Stimulated activated naive CD8-positive, alpha-beta T cell treated with anti-CD3 and anti-CD28 coated beads, Interleukin-15, Interleukin-2, amounts not matched to agents 100 U/mL and 50 U/mL, for 24 hours (primary cell): ENCODE measurements at places on chromosomes 1 and 21.
A peak's percentile ranks its signal among the peaks of the same experiment; 100 is the strongest.

DNA sequence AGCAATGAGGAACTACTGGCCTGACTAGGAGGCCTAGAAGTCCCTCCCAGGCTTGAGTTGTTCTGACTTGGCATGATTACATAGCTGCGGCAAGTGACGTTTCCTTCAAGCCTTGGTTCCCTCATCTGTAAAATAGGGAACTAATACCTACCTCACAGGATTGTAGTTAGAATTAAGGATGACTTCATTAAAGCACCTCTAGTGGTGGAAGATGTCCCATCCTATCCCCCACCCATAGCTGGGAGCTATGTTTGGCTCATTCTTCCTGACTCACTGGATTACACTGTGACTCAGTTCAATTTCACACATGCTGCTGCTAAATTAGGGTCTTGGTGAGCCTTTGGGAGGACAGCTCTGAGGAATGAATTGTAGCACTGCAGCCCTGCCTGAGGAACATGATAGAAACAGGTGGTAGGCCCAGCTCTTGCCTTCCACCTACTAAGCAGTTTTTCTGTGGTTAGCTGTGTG lies 6.0 kb upstream of the SHISA4 start:
- no peak for DNase-seq

GRCh38 chr1:41812051-41812450 lies 106.7 kb downstream of the HIVEP3 start:
- peak; percentile 58 for DNase-seq

DNA sequence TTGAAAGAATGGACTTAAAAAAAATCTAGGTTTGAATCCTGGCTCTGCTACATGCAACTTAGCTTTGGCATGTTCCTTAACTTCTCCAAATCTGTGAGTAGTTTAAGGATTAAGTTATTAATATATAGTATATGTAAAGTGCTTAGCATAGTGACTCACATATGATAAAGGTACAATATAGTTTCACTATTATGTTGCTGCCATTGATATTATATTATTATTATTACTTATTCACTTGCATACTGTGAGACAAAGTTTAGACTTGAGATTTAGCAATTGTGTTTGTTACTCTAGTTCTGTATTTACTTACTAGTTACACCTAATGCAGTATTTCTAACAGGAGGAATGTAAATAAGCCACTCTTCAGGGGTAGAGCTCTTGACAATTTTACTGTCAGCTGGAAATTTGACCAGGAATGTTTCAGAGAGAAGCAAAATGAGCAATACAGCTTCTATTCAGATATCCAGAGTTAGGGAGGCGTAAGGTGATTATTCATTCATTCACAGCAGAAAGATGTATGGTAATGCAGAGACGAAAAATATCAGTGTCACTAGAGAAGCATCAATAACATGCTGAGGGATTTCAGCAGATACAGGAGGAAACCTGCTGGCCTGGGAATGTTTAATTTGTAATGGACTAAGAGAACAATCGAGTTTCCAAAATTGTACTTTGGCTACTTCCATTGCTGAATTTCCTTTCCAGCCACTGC lies 25.5 kb downstream of the RGS7 start:
- DNase-seq: no peak

GRCh38 chr1:158053276-158053675 lies 59.8 kb downstream of the KIRREL1 start:
- DNase-seq: no peak
